Activated T-helper 9 cell treated with anti-CD3 and anti-CD28 coated beads, Interleukin-2, amount 50 U/mL, for 16 hours (primary cell): ENCODE measurements at places on chromosomes 6 and 20.

DNA sequence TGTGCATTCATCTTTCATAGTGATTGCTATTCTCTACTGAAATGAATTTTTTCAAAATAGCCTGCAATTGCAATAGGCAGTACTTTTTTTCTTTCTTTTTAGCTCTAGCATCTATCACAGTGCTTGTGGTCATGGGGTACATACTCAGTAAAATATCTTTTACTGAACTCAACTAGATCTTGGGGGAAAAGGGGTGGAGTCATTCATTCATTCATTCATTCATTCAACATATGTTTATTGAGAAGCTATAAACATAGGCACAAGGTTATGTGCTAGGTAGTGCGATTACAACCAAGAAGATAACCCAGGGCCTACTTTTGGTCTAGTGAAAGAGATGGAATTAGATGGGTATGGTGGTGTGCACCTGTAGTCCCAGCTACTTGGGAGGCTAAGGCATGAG lies 1.4 kb upstream of the CDKAL1 start:
- no peak for DNase-seq

GRCh38 chr20:61126369-61127195 lies 125.5 kb upstream of the CDH4 start:
- no peak for DNase-seq

GRCh38 chr6:82083646-82084045 lies 163.9 kb downstream of the IBTK start:
- no peak for DNase-seq

- DNase-seq, result no peak
Measured at GRCh38 chr6:169503422-169504152, 198.2 kb downstream of the WDR27 start.

GRCh38 chr20:4246428-4246827 lies 231.1 kb upstream of the RNF24 start:
- no peak for DNase-seq

- no peak for DNase-seq
Measured at GRCh38 chr6:159074876-159075275, 30.1 kb upstream of the TAGAP start.

DNA sequence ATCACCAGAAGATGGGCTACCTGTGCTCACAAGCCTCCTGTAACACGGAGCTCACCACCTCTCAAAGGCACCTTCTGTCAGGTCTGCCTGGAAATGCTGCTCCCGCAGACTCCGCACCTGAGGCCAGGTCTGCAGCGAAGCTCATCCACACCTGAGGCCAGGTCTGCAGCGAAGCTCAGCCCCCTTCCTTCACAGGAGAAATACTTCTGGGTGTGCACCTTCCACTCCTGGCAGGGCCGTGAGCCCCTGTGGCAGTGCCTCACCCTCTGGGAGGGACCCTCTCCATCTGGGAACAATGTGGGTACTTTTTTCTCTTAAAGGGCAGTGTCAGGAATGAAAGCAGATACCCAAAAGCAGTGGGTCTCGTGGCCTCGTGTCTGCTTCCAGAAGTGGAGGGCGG lies 1.4 kb upstream of the SLCO4A1 start:
- no peak for DNase-seq

DNA sequence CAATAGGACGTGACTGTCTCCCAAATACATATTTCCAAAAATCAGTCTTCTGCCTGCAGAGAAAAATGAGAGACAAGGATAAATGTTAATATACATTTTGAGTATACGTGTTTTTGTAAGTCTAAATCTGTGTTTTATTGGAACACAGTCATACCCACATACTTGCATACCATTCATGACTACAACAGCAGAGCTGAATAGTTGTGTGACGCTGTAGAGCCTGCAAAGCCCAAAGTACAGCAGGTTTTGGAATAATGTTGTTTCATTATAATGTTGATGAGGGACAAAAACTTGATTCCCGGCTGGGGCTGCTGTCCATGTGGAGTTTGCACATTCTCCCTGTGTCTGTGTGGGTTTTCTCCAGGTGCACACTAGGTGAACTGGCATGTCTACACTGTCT lies 23.8 kb upstream of the FBXO9 start:
- DNase-seq, result no peak

- no peak for DNase-seq
Measured at GRCh38 chr20:24318569-24319352, 150.7 kb upstream of the SYNDIG1 start.

DNA sequence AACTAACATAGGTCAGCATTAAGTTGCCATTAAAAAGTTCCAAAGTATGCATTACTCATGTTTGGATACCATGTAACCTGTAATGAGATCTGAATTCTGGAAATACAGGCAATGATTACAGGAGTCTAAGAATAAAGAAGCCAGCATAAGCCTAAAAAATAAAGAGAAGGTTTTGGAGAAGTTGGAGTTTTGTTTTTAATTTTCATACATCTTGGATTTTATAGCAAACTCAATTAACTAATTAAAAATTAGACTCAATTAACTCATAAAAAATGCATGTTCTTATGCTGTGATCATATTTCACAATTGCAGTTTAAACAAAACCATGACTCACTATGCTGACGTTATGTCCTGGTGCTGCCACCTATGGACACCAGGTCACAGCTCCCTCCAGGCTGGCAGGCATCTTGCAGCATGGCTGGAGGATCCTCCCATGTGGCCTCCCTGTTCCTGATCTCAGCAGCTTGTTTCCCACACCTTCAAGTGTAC lies 648.8 kb upstream of the AGPAT4 start:
- no peak for DNase-seq

- DNase-seq, result no peak
Measured at GRCh38 chr6:80676386-80676785, 569.9 kb downstream of the BCKDHB start.

DNA sequence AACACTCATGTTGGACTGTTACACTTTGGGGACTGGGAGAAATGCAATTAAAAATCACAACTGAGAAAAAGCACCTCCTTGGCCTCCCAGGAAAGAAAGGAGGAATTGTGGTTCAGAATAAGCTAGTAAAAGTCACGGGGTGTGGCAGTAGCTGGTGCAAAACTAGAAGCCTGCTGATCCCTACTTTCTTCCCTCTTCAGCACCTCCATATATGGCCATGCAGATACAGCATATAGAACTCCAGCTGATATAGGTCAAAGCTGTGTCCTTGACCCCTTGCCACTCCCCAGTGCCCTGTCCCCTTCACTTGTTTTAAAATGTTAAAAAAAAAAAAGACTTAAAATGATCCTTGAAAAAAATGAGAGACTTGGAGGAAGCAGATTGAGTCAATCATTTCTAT lies 5.5 kb upstream of the FLRT3 start:
- no peak for DNase-seq

GRCh38 chr6:23388086-23388783 lies 737.8 kb upstream of the NRSN1 start:
- DNase-seq, result no peak

- no peak for DNase-seq
Measured at GRCh38 chr20:53829255-53829723, 235.7 kb upstream of the ZNF217 start.

DNA sequence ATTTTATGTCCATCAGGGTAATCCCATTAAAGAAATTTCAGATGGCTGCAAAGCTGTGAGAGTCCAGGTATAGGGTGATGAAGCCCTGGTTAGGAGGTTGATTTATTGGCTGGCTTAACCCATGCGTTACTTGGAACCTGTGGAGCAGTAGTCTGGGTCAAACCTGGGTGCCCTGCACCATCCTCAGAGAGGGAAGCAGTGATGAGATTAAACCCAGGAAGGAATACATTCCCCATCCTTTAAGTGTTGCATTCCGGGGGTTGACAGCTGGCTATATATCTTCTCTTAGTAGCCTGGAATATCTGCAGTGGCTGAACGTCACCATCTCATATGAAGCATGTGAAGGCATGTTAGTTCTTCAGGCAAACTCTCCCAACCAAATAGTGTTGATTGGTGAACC lies 44.9 kb upstream of the JAG1 start:
- DNase-seq, result no peak

DNA sequence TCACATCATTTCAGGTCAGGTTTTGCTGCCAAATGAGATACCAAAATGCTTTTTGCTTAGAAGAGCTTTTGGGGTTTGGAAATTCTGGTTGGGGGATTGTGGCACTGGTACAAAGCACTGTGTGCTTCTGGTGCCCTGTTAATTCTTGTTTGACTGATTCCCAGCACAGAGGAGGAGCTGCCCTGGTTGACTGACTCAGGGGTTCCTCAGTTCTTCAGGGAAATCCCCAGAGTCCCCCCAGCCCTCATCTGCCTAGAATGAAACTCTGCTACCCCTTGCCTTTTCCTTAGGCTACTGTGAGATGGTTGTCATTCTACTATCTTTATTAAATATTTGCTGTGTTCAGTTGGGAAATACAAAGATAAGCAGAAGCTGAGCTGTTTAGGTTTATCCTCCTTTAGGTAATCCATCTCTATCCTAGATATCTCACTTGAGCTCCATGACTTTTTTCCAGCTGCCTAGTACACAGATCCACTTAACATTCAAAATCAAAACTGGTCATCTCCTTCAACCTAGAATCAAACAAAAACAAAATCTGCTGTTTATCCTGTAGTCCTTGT lies 24.9 kb upstream of the TSPYL1 start:
- DNase-seq, result no peak

GRCh38 chr20:51195419-51195901 lies 172.6 kb upstream of the KCNG1 start:
- no peak for DNase-seq

GRCh38 chr6:21359926-21360325 lies 233.6 kb upstream of the SOX4 start:
- no peak for DNase-seq

DNA sequence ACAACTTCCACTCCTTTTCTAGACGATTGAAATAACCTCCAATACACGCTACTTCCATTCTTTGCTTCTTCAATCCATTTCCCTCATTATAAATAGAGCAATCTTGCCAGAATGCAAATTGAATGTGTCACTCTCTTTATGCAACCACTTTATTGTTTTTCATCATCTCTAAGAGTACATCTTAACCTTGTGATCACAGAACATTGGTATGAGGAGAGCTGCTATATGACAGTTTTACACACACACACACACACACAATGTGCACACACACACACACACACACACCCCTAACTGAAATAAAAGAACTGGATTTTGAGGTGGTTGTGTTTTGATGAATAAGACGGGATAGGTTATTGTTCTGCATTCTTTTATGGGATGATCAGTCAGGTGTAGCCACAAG lies 187.0 kb downstream of the HDGFL1 start:
- DNase-seq, result no peak

DNA sequence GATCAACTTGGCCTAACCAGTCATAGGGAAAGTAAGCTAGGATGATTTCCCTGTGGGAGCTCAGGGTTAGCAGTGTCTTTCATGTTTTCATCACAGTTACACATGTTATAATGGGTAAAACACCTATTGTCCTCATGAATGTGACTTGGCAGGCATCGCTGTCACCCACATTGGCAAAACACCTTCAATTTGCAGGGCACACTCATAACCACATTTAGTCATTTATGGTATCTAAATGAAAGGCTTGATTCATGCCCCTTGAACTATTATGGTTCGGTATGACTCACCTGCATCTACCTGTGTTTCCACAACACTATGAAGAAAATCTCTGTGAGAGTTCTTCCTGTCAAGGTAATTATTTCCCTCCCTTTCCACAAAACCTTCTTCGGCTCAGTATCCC lies 49.2 kb downstream of the FRK start:
- peak; percentile 11 for DNase-seq

- DNase-seq, result no peak
Measured at GRCh38 chr6:108222064-108222463, 38.8 kb downstream of the SNX3 start.

GRCh38 chr20:51624157-51624731 lies 81.7 kb upstream of the NFATC2 start:
- DNase-seq, result peak; percentile 55

- no peak for DNase-seq
Measured at GRCh38 chr20:6919792-6920468, 152.4 kb downstream of the BMP2 start.

GRCh38 chr6:1910621-1911407 lies 301.1 kb downstream of the FOXC1 start:
- no peak for DNase-seq

DNA sequence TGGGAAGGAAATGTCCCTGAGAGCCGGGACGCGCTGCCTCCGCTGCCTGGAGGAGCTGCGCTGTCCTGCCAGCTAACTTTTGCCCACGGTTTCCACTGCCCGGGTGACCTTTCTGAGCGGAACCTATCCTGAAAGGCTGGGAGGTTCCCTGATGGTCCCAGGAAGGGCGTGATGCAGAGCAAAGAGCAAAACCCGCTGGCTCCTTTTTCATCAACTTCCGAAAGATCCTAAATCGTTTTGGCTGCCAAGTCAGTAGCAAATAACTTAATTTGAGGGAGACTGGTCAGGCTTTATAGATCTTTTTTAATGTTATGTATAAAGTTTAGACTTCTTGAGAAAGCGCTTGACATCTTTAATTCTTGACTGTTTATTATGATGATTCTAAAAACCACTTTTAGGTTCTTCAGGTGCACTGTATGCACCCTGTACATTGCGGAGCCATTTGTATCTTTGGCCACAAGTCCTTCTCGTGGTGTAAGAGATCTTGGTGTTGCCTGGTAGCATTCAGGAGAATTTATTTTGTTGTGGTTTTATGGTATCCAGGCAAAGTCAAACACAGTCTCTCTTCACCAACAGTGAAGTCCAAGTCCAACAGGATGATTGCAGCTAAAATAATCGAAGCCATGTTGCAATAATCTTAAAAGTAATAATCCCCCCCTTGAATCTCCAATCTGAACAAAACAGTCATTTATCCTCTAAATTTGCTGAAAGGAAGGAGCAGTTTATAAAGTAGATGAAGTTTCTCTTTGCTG lies at the start of gene SYNE1:
Gene SYNE1 (minus strand): TSS at position 67 of the 752 bp plus-strand sequence. CDS start 9,031 bp downstream, outside the sequence.
- DNase-seq, result no peak

DNA sequence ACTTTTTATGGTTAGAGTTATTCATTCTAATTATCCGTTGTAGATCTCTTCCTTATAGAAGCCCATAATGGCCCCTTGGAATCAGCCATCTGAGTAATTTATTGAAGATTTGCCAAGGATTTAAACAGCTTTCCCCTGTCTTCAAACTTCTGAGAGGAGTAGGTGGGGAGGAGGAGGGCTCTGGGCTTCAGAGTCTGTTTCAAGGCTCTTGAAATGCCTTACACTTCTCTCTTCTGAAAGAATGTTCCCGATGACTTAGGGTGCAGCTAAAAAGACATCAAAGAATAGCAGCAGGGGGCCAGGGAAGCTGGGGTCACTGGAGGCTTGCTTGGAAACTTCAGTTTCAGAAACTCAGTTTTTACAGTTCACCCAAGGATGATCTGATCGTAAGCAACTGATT lies 165.3 kb downstream of the ZDHHC14 start:
- no peak for DNase-seq

- no peak for DNase-seq
Measured at GRCh38 chr6:168518348-168518745, 77.4 kb downstream of the SMOC2 start.

- no peak for DNase-seq
Measured at GRCh38 chr20:6026051-6026450, 27.8 kb downstream of the LRRN4 start.

- no peak for DNase-seq
Measured at GRCh38 chr6:132084811-132085509, 133.8 kb upstream of the CCN2 start.

GRCh38 chr6:45300736-45301135 lies 27.4 kb upstream of the RUNX2 start:
- DNase-seq, result no peak
